Activated naive CD8-positive, alpha-beta T cell treated with anti-CD3 and anti-CD28 coated beads, Interleukin-2, amount 10 ng/mL, durations not matched to agents 7 days and 5 days (primary cell): ENCODE measurements at places on chromosomes 3 and 15. TPM values are rescaled to one million over a fixed set of nuclear protein-coding genes. Genes with fewer than 3 reads are reported as not detected.

DNA sequence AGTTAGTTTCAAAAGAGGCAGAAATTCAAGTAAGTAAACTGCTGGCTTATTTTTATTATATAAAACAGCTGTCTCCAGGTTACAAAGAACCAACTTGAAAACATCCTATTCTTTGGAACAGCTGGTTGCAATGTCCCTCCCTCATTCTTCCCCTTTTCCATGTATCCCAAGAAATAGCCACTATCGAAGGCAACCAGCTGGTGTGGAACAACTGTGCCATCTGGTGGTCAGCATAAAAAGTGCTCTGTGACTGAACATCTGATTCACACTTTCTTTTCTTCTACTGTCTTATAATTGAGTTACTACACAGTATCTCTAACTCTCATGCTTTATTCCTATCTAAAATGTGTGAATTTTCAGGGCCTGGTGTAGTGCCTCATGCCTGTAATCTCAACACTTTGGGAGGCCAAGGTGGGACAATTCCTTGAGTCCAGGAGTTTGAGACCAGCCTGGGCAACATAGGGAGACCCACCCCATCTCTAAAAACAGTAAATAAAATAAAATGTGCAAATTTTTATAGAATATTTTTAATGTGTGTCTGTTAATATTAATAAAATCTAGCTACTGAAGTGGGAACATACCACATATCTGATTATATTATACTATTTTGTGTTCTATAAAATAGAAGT is 9.6 kb downstream of the OSBPL11 start:
- H3K4me3 ChIP-seq = no peak overlapping the region
- peaks cover 9% of the 10 kb centered on the region for H3K4me1 ChIP-seq
- no peak overlapping the region for H3K27ac ChIP-seq

- DNase-seq = no peak
- H3K36me3 ChIP-seq = peaks cover 35% of the 10 kb centered on the region
- no peak overlapping the region for H3K4me3 ChIP-seq
- peaks cover 21% of the 10 kb centered on the region for H3K4me1 ChIP-seq
Observed at GRCh38 chr15:60528530-60528929, 49.6 kb upstream of the ICE2 start.

- no peaks in the 10 kb centered on the region for H3K27me3 ChIP-seq
- no peaks in the 10 kb centered on the region for H3K36me3 ChIP-seq
- H3K4me3 ChIP-seq = no peak overlapping the region
- no peak for DNase-seq
- H3K4me1 ChIP-seq = no peaks in the 10 kb centered on the region
- no peak overlapping the region for H3K27ac ChIP-seq
Observed at GRCh38 chr15:96774216-96774615, 443.7 kb downstream of the NR2F2 start.

Gene MESP2
- not detected for total RNA-seq

DNA sequence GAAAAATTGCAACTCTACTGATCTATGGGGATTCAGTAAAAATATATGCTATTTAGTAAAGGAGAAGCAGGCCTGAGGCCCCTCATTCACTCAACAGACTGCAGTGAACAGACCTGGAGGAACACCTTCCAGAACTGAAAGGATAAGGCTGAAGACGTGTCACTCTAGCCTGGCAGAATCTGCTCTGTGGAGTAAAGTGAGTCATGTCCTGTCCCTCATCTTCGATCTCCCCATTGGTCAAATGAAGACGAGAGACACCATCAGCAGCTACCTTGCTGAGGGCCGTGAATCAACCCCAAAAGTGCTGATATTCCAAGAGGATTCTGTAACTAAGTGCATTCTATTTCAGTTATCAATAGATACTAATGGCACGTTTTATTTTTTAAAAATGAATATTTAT is 359.7 kb downstream of the FGF12 start:
- no peaks in the 10 kb centered on the region for H3K4me1 ChIP-seq
- no peak overlapping the region for H3K4me3 ChIP-seq
- H3K36me3 ChIP-seq = no peaks in the 10 kb centered on the region
- no peak for DNase-seq
- no peak overlapping the region for H3K27ac ChIP-seq

DNA sequence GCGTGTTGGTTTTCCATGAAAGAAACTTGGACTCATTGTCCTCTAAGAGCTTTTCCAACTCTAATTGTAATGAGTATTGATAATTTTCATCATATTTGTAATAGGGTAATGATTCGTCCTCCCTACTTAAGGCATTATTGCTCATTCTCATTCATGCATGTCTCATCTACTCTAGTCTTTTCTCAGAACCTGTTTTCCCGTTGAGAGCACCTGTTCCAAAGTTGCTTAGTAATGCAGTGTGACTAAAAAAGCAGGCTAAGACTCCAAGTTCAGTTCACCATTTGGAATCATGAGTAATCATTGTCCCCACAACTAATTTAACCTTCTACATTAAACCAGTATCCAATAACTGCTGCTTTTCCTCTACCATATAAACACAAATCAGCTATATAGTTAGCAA is 84.0 kb downstream of the FILIP1L start:
- no peak for DNase-seq
- H3K27ac ChIP-seq = no peak overlapping the region
- H3K27me3 ChIP-seq = no peaks in the 10 kb centered on the region
- H3K4me3 ChIP-seq = no peak overlapping the region
- H3K4me1 ChIP-seq = peaks cover 3% of the 10 kb centered on the region
- peaks cover 7% of the 10 kb centered on the region for H3K36me3 ChIP-seq

Gene AGBL1
- not detected for total RNA-seq

Gene ISLR2
- not detected for total RNA-seq

- no peaks in the 10 kb centered on the region for H3K36me3 ChIP-seq
- no peak overlapping the region for H3K27ac ChIP-seq
- H3K27me3 ChIP-seq = no peaks in the 10 kb centered on the region
Observed at GRCh38 chr15:88020806-88021205, 235.7 kb downstream of the NTRK3 start.

GRCh38 chr3:37591116-37591781 is 270.4 kb upstream of the CTDSPL start:
- no peak overlapping the region for H3K27ac ChIP-seq
- no peak for DNase-seq
- no peaks in the 10 kb centered on the region for H3K36me3 ChIP-seq

- H3K4me1 ChIP-seq = peaks cover 21% of the 10 kb centered on the region
- H3K36me3 ChIP-seq = no peaks in the 10 kb centered on the region
- peaks cover 11% of the 10 kb centered on the region for H3K27me3 ChIP-seq
- no peak for DNase-seq
- H3K27ac ChIP-seq = peak overlapping the region; percentile 50
Observed at GRCh38 chr3:51891242-51892039, 11.7 kb downstream of the IQCF1 start.
